ENCODE measurements at places on chromosomes 7 and 10.

GRCh38 chr10:49184642-49185111, 3.5 kb downstream of the TMEM273 start:
- H3K36me3 ChIP-seq: no peaks in the 10 kb centered on the region
- no peaks in the 10 kb centered on the region for H3K27me3 ChIP-seq
- no peak for DNase-seq
- H3K4me1 ChIP-seq: peaks cover 54% of the 10 kb centered on the region
- H3K4me3 ChIP-seq: peak overlapping the region; percentile 61

- H3K4me1 ChIP-seq: no peaks in the 10 kb centered on the region
- DNase-seq: no peak
- H3K4me3 ChIP-seq: no peak overlapping the region
- H3K36me3 ChIP-seq: peaks cover 3% of the 10 kb centered on the region
Measured at GRCh38 chr7:142488842-142489241, 231.0 kb upstream of the PRSS58 start.

- H3K27me3 ChIP-seq: peaks cover 16% of the 10 kb centered on the region
- no peak for DNase-seq
- peaks cover 3% of the 10 kb centered on the region for H3K36me3 ChIP-seq
- no peaks in the 10 kb centered on the region for H3K4me1 ChIP-seq
- H3K4me3 ChIP-seq: no peak overlapping the region
- H3K27ac ChIP-seq: no peak overlapping the region
Measured at GRCh38 chr10:132812520-132812919, 26.6 kb upstream of the NKX6-2 start.

DNA sequence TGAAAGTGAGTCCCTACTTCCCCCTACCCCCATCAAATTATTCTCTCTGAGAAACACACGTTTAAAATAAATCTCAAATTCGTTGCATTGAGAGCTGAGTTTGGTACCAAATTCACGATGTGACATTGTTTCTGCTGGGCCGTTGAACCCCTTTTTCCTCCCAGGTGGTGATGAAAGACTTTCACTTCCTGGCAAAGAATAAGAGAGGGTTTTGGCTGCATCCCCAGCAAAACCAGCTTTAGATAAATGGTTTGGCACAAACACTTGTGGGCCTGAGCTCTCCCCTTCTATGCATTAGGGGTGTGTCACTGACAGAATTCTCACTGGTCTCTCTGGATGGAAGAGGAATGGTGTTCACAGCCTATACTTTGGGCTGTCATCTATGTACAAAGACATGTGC, 8.8 kb upstream of the DNTT start:
- H3K36me3 ChIP-seq: no peaks in the 10 kb centered on the region
- H3K4me1 ChIP-seq: no peaks in the 10 kb centered on the region
- no peak for DNase-seq

DNA sequence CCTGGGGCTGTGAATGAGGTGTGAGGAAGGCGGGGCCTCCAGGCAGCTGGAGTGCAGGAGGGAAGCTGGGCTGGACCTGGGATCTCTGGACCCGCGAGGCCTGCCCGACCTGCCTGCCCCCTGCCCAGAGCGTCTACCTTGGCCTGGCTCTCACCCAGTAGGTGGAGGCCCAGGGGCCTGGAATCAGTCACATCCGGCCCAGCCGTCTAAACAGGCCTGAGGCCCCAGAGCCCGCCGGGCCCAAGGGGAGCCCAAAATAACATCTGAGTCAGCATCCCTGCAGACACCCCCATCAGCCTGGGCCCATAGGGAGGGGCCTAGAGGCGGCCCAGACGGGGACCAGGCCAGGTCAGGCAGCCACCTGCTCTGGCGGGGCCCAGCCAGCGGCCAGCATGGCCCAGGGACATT, 15.1 kb upstream of the ELN start:
- no peak overlapping the region for H3K4me3 ChIP-seq
- H3K27me3 ChIP-seq: peaks cover 16% of the 10 kb centered on the region
- no peak for DNase-seq
- no peak overlapping the region for H3K27ac ChIP-seq
- H3K4me1 ChIP-seq: no peaks in the 10 kb centered on the region

DNA sequence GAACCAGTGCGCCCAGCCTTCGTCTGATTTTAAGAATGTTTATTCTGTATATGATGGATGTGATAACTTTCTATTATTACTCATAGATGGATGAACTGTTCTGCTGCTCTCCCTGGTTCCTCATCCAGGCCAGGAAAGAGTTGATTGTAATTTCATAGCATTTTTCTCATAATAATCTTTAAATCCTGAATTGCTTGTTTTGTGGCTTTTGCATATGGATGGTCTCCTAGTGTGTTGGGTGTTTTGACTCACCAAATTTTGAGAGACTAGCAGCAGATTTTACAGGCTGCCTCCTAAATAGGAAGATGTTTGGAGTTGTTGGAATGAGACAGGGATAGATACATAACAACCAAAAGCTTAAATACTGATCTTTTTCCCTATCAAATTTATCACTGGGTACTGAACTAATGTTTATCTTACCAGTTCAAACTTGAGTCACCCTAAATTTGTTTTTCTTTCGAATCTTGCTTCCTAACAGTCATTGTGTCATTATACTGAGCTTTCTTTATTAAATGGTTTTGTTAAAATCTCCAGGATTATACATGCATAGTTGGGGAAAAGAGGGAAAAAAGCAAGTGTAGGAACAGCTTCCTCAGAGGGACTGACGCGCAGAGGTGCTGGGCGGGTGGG, 106.0 kb upstream of the GATA3 start:
- peaks cover 53% of the 10 kb centered on the region for H3K4me1 ChIP-seq
- no peak overlapping the region for H3K27ac ChIP-seq
- no peaks in the 10 kb centered on the region for H3K27me3 ChIP-seq
- no peak for DNase-seq
- peaks cover 2% of the 10 kb centered on the region for H3K36me3 ChIP-seq

GRCh38 chr7:142749218-142749993, at the start of gene PRSS1:
Gene PRSS1, plus strand, starts transcription at chr7:142749472. Its CDS starts 13 bp downstream, at chr7:142749485.
- DNase-seq: no peak
- no peak within 1 kb of the TSS for H3K4me3 ChIP-seq

DNA sequence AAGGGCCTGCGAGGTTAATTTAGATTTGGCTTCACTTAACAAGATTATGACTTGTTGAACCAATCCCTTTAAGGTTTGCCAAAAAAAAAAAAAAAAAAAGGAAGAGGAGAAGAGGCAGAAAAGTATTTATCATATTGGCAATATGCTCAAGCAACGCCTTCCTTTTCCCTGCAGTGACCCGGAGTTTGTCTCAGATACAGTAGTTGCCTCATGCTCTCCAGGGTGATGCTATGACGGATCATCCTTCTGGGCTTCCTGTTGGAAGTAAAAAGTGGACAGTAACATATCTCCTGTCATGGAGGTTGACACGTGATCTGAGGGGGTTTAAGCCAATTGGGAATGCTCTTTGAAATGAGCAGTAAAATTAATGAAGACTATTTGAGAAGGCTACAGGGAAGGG, 117.3 kb downstream of the BMPER start:
- no peak for DNase-seq
- H3K27me3 ChIP-seq: peaks cover 14% of the 10 kb centered on the region
- no peaks in the 10 kb centered on the region for H3K4me1 ChIP-seq
- no peak overlapping the region for H3K27ac ChIP-seq
- H3K36me3 ChIP-seq: no peaks in the 10 kb centered on the region
- no peak overlapping the region for H3K4me3 ChIP-seq

- H3K4me3 ChIP-seq: no peak overlapping the region
- H3K36me3 ChIP-seq: peaks cover 8% of the 10 kb centered on the region
- DNase-seq: peak; percentile 4
Measured at GRCh38 chr7:77657427-77658224, 38.6 kb upstream of the RSBN1L start.

- no peak overlapping the region for H3K4me3 ChIP-seq
- no peaks in the 10 kb centered on the region for H3K4me1 ChIP-seq
- no peak overlapping the region for H3K27ac ChIP-seq
- H3K36me3 ChIP-seq: peaks cover 3% of the 10 kb centered on the region
- DNase-seq: no peak
Measured at GRCh38 chr7:98423043-98423442, 22.2 kb upstream of the BAIAP2L1 start.

Data from effector memory CD8-positive, alpha-beta T cell (primary cell).